NCI-H187 (cell line): ENCODE measurements at places on chromosomes 1 and 21.
A peak's percentile ranks its signal among the peaks of the same experiment; 100 is the strongest.

GRCh38 chr1:201329286-201329685 is 46.0 kb downstream of the PKP1 start:
- DNase-seq, result no peak

DNA sequence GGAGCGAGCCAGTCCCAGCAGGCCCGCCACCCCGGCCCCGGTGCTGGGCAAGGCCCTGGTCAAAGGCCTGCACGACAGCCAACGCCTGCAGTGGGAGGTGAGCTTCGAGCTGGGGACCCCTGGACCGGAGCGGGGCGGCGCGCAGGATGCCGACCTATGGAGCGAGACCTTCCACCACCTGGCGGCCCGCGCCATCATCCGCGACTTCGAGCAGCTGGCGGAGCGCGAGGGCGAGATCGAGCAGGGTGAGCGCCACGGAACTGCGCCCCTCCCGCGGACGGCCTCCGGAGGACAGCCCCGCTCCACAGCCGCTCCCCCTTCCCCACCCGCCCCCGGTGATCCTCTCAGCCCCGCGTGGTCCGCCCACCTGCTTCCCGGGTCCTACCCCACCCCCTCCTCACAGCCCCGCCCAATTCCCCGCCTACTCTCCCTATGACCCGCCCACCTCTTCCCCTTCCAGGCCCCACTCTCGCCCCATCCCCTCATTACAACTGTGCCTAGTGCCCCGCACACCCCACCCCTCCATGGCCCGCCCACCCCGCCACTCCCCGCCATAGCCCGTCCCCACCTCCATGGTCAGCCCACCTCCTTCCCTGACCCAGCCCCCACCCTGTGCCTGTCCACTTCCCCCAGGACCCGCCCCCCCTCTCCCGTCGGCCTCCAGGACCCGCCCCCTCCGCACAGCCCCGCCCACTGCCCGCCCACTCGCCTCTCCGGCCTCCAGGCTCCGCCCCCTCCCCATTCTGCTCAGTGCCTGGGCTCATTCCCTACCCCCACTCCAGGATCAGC is 52.7 kb downstream of the VWA5B1 start:
- DNase-seq, result peak; percentile 75

GRCh38 chr21:31316488-31317169 is 27.4 kb downstream of the TIAM1 start:
- no peak for DNase-seq

- no peak for DNase-seq
Measured at GRCh38 chr21:26739189-26739588, 106.0 kb downstream of the ADAMTS1 start.

DNA sequence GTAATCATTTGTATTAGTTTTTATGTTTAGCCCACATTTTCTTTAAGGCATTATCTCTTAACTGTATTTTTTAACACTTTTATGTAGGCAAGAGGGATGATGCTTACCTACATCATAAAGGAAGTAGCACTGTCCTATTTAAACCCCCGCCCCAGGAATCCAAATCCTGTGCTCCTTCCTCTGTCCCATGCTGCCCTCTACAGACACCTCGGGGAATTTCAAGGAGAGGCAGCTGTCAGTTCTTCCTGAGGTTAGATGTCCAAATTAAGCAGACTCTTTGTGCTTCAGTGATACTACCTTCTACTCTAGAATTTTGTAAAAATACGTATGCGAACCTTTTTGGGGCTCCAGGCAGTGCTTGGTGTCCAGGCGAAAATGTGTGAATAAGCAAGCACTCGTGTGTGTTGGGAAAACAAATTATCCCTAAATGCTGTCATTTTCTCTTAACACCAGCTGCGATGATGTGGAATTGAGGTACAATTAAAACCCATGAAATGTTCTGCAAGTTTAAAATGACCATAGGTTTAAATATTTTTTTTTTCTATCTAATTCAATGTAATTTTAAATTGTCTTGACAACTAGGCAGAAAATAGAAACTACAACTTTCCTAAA is 19.2 kb downstream of the CRCT1 start:
- no peak for DNase-seq
